Prostate gland (tissue), 2 donors: ENCODE measurements at places on chromosomes 1 and 21. TPM values are rescaled to one million over a fixed set of nuclear protein-coding genes. Genes with fewer than 3 reads are reported as not detected.

BMP8B gene
- total RNA-seq = 0.77 TPM

RXFP4 gene
- not detected for total RNA-seq

KRTAP19-5 gene
- not detected for total RNA-seq

PAQR7 gene
- 7.8 TPM for total RNA-seq

DNA sequence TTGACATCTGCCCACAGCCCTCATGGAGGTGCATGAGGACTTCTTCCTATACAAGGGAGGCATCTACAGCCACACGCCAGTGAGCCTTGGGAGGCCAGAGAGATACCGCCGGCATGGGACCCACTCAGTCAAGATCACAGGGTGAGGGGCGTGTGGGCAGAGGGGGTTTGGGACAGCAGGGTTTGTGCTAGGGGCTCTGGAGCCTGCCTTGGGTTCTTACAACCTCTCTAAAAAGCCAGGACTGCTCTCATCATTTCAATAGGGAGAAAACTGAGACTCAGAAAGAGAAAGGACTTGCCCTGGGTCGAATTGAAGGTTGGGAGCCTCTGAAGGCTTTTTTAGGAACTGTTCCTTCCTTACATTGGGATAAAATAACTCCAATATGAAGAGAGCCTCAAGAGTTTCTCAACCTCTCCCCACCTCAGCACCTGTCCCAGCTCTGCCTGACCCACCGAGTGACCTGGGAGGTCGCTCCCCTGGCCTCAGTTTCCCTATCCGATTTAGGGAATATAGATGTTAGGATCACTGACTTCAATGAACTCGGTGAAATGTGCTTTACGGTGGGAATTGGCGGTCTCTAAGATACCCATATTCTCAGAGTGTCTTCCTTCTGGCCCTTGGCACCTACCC, 9.5 kb downstream of the TINAGL1 start:
- H3K36me3 ChIP-seq = no peaks in the 10 kb centered on the region
- no peak overlapping the region for H3K4me3 ChIP-seq
- no peaks in the 10 kb centered on the region for H3K4me1 ChIP-seq
- no peak for DNase-seq
- H3K27me3 ChIP-seq = no peaks in the 10 kb centered on the region

GRCh38 chr1:224726441-224727182, 110.5 kb downstream of the CNIH3 start:
- no peak overlapping the region for H3K4me3 ChIP-seq
- no peaks in the 10 kb centered on the region for H3K27me3 ChIP-seq
- no peak for DNase-seq
- H3K36me3 ChIP-seq = no peaks in the 10 kb centered on the region

- H3K27me3 ChIP-seq = no peaks in the 10 kb centered on the region
- no peak for DNase-seq
- no peak overlapping the region for H3K27ac ChIP-seq
- peaks cover 5% of the 10 kb centered on the region for H3K4me1 ChIP-seq
Measured at GRCh38 chr1:228987736-228988506, 252.6 kb downstream of the RHOU start.

DNA sequence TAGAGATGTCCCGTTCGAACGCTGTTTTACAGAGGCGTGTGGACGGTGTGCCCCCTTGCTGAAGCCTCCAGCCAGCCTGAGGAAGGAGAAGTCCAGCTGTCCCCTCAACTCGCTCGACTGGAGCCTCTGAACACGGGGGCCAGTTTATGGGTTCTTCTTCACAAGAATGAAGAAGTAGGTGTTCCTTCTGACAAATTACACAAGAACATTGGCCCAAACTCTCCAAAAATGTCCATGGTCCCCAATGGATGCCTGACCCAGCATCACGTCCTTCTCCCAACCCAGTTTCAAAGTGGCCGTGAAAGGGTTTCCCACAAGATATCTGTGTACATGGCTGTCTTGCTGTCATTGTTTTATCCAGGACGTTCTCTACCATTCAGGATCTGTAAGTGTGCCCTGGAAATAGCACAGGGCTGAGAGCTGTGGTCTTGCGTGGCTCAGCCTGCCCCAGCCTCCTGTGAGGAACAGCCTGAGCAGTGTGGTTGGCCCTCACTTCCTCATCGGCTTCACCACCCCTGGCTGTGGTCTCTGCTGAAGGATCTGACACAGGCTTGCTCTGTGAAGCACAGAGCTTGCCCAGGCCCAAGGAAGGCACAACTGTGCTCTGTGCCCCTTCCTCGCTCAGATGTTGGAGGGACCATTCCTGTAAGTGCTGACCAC, 1.0 kb upstream of the S100B start:
- H3K4me1 ChIP-seq = no peaks in the 10 kb centered on the region
- H3K36me3 ChIP-seq = no peaks in the 10 kb centered on the region
- DNase-seq = no peak
- no peak overlapping the region for H3K4me3 ChIP-seq

DNA sequence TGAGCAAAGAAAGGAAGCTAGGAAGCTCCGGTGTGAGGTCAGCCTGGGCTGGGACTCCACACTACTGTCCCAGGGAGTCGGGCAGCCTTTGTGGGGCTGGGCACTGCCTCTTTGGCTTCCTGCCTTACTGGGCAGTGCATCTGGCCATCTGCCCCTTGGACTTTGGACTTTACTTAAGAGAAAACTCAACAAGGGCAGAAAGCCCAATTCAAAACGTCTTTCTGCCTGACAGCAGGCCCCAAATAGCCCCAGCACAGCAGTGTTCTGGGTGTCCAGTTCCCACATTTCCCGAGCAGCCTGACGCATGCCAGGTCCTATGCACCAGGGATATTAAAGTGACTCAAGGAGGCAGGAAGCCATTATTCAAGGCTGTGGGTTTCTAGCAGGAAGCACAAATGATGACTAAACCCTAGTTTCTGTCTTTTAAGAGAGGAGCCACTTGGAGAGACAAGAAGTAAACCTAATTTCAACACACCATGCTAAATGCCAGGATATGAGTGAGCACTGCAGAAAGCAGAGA, 37.9 kb upstream of the EDEM3 start:
- DNase-seq = peak; percentile 44
- H3K36me3 ChIP-seq = no peaks in the 10 kb centered on the region
- H3K27ac ChIP-seq = peak overlapping the region; percentile 40
- no peaks in the 10 kb centered on the region for H3K27me3 ChIP-seq

DNA sequence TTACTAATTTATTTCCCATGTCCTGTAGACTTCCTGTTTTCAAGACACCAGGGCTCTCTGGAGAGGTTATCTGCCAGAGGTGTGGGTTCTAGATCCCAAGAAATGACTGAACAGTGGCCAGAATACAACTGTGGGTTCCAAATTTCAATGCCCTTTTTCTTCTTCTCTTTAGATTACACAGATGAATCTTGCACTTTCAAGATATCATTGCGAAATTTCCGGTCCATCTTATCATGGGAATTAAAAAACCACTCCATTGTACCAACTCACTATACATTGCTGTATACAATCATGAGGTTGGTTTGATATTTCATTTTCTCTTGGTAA, 15.0 kb downstream of the IFNAR2 start:
- H3K36me3 ChIP-seq = no peaks in the 10 kb centered on the region
- H3K4me1 ChIP-seq = no peaks in the 10 kb centered on the region
- H3K4me3 ChIP-seq = no peak overlapping the region
- no peak overlapping the region for H3K27ac ChIP-seq

GRCh38 chr1:223486366-223486765, 93.2 kb downstream of the CCDC185 start:
- no peaks in the 10 kb centered on the region for H3K36me3 ChIP-seq
- no peak overlapping the region for H3K4me3 ChIP-seq
- H3K4me1 ChIP-seq = no peaks in the 10 kb centered on the region

- H3K36me3 ChIP-seq = no peaks in the 10 kb centered on the region
- no peaks in the 10 kb centered on the region for H3K4me1 ChIP-seq
- no peak overlapping the region for H3K27ac ChIP-seq
- H3K27me3 ChIP-seq = peaks cover 4% of the 10 kb centered on the region
Measured at GRCh38 chr21:44730951-44731579, 19.7 kb upstream of the TSPEAR start.

DNA sequence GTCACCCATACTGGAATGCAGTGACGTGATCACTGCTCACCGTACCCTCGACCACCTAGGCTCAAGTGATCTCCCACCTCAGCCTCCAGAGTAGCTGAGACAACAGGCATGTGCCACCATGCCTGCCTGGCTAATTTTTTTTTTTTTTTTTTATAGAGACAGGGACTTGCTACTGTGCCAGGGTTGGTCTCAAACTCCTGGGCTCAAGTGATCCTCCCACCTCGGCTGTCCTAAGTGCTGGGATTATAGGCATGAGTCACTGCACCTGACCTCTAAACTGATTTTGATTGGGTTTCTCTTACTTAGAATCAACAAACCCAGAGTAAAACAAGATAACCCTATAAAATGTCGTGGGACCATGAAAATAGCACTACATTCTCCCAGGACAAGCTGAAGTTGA, 112.0 kb downstream of the UBE2U start:
- no peaks in the 10 kb centered on the region for H3K27me3 ChIP-seq
- no peak overlapping the region for H3K4me3 ChIP-seq
- H3K4me1 ChIP-seq = no peaks in the 10 kb centered on the region

GRCh38 chr1:96365076-96365475, 356.5 kb upstream of the PTBP2 start:
- H3K4me1 ChIP-seq = no peaks in the 10 kb centered on the region
- no peaks in the 10 kb centered on the region for H3K27me3 ChIP-seq
- H3K4me3 ChIP-seq = no peak overlapping the region
- no peak overlapping the region for H3K27ac ChIP-seq
- DNase-seq = no peak
